ENCODE measurements at places on chromosomes 2 and 18.

GRCh38 chr2:46389417-46389916, 89.9 kb upstream of the TMEM247 start:
- DNase-seq, result no peak

DNA sequence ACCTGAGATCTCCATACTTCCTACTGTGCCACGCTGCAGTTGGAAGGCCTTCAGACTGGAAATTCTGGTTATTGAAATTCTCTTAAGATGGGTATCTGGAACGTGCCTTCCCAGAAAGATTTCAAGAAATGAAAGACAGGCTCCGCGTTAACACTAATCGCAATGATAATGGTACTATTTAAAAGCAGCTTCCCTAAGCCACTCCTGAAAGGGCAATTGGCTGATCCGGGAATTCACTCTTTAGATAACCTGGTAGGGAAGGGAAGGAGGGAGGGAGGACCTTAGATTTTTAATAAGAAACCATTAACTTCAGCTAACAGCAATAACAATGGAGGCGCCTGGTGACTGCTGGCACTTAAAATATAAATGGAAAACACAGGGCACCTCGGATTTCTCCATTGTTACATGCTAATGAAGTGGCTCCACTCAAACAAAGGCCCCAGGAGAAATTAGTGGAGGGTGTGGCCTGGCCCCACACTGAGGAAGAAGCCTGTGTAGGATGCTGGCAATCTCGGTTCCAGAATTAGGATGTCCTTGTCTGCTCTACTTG, 22.5 kb upstream of the MTA3 start:
- DNase-seq, result no peak

DNA sequence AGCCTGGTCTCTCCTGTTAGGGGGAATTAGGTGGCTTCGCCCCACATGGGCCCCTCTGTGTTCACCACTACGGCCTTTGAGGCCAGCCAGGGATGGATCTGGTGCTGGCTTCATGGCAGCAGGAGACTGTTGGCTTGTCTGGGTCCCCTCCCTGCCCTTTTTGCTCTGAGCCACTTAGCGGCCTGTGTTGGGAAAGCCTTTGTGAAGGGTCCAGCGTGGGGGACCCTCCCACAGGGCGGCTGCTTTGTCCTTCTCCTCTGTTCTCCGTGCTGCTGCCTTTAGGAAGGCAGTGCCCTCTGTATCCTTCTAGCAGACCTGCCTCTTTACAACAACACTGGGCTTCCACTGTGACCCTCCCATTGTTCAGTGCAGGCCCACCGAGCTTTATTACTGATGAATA, 118.4 kb downstream of the TSN start:
- DNase-seq, result no peak

DNA sequence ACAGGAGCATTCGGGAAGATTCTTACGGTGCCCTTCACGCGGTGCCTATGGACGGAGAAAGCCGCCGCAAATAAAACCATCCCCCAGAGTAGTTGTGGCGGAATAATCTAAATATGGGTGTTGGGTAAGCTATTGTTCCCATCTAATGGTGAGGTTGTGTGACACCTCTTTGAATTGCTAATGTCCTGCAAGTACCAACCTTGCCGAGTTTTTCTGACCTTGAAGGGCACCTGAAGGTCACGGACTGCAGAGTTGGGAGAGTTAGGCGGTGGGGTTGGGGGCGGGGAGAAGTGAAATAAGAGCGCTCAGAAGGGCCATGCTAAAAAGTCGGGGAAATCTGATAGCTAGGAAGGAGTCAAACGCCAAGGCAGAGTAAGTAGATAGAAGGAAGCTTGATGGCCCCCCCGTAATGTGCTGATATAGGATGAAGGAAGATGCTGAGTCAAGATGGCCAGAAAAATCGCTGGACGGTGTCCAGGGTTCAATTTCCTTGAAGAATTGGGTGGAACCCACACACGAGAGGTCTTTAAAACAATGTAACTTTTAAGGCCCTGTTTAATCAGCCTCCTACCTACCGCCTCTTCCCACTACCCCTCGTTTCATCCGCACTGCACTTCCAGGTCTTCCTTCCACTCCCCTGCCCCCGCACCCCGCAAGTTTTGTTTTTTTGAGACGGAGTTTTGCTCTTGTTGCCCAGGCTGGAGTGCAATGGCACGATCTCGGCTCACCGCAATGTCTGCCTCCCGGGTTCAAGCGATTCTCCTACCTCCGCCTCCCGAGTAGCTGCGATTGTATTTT, 600 bp downstream of the KATNAL2 start:
- DNase-seq, result peak; percentile 54

DNA sequence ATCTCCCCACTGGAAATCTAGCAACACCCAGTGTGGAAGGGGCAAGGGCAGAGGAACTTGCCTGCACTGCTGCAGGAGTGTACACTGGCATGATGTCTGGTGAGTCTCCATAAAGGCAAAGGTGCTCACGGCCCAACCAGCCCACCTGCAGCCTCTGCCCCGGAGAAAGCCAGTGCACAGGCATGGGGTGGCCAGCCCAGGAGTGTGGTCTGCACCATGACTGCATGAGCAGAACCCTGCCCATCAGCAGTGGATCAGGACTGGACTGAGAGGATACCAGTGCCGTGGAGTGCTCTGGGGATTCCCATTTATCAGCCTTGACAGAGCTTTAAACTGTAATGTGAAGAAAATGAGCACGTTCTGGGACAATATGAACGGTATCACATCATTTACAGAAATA, 342.6 kb upstream of the HS6ST1 start:
- DNase-seq, result no peak

DNA sequence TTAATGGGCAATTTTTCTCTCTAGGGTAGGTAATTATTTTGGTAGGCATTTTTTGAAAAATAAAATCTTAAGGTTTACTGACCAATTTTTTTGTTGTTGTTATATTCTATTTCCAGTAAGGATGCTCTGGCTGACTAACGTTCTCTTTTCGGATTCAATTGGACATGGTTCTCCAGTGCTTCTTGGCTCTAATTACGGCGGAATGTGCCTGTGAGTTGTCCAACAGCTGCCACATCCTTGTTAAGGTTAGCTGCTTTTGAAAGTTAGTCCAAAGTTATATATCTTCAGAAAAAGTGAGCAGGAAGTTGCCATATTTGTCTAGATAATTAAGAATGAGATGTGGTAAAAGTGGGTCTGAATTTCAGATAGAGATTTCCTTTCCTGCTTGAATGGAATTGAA, 45.8 kb upstream of the SMIM21 start:
- no peak for DNase-seq

DNA sequence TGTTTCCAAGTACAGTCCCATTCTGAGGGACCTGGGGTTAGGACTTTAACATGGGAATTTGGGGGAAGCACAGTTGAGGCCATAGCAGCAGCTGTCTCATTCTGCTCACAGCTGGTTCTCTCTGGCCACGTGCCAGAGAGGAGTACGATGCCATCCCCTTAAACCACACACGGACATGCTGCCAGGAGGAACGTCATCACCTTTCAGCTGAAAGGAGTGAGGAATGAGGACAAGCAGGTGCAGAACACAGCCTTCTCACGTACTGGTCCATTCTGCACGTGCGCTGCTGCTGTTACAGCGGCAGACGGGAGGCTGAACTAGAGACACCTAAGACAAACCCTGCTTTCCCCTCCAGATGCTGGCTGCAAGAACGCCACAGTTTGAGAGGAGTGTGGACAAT, 33.5 kb downstream of the ODC1 start:
- no peak for DNase-seq

GRCh38 chr18:72783530-72783929, 84.3 kb downstream of the NETO1 start:
- no peak for DNase-seq

- no peak for DNase-seq
Measured at GRCh38 chr2:178947006-178947405, 102.9 kb downstream of the CCDC141 start.

GRCh38 chr18:61755555-61755954, 137.3 kb downstream of the RNF152 start:
- DNase-seq, result no peak

All from right renal pelvis (tissue), 4 donors.